ENCODE measurements at places on chromosomes 11 and 22.

DNA sequence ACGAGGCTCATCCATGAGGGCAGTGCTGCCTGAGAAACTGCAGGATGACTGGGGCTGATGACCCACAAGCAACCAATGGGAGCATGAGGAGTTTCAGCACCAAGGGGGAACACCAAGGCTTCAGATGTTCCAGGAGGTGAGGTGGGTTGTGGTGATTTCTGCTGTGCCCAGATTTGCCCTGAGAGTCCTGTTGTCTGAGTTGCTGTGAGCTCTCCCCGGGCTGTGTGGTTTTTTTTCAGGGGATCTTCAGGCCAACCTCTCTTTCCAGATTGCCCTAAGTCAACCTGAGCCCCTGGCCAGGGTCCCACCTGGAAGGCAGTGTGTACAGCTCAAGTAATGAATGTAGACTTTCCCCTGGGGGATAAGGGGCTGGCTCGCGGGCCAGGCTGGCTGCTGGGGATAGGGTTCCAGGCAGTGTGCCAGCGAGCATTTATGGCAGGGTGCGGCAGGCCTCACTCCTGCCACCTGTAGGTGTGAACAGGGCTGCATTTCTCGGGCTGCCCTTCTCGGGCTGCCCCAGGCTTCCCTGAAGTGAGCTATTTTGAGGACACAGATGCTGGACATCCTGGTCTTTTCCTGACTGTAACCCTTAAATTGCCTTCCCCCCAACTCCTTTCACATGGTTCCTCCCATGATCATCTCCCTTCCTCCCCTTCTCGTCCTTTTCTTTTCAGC is 9.8 kb downstream of the SLC22A6 start:
- DNase-seq, result no peak
- H3K36me3 ChIP-seq, result no peaks in the 10 kb centered on the region
- H3K4me1 ChIP-seq, result no peaks in the 10 kb centered on the region

- DNase-seq, result no peak
- no peak overlapping the region for H3K4me3 ChIP-seq
- H3K36me3 ChIP-seq, result no peaks in the 10 kb centered on the region
- no peaks in the 10 kb centered on the region for H3K4me1 ChIP-seq
These were observed 232.6 kb downstream of the FAT3 start for GRCh38 chr11:92457250-92457649.

DNA sequence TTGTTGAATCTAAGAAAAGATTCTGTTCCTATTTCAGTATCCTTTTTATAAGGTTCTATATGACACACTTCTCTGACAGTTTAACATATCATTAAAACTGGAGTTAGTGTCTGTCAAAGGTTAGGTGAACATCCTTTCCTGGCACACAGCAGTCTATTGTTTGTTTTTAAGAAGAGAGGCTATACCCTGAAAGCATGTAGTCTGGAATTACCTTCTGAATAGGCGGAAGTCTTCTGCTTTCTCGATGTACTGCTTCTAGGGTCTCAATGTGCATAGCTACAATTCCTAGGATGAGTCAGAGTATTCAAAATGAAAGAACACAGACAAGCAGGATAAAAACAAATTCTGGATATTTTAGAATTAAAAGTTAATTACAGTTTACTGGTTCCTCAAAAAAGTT is 188.6 kb downstream of the SWAP70 start:
- no peaks in the 10 kb centered on the region for H3K27me3 ChIP-seq
- H3K36me3 ChIP-seq, result no peaks in the 10 kb centered on the region

GRCh38 chr11:112610494-112610893 is 349.8 kb upstream of the PLET1 start:
- no peak for DNase-seq
- H3K4me3 ChIP-seq, result no peak overlapping the region
- peaks cover 31% of the 10 kb centered on the region for H3K4me1 ChIP-seq
- H3K27me3 ChIP-seq, result no peaks in the 10 kb centered on the region
- no peaks in the 10 kb centered on the region for H3K36me3 ChIP-seq

- DNase-seq, result no peak
- H3K4me3 ChIP-seq, result no peak overlapping the region
- no peak overlapping the region for H3K27ac ChIP-seq
- H3K27me3 ChIP-seq, result no peaks in the 10 kb centered on the region
- no peaks in the 10 kb centered on the region for H3K4me1 ChIP-seq
- no peaks in the 10 kb centered on the region for H3K36me3 ChIP-seq
These were observed 167.2 kb upstream of the ZBED5 start for GRCh38 chr11:11025087-11025486.

- DNase-seq, result no peak
- no peak overlapping the region for H3K4me3 ChIP-seq
- H3K36me3 ChIP-seq, result no peaks in the 10 kb centered on the region
- no peaks in the 10 kb centered on the region for H3K4me1 ChIP-seq
These were observed 21.8 kb downstream of the MS4A4E start for GRCh38 chr11:60221181-60221580.

GRCh38 chr11:64694821-64695365 is 28.1 kb downstream of the NRXN2 start:
- H3K36me3 ChIP-seq, result no peaks in the 10 kb centered on the region
- DNase-seq, result no peak
- peaks cover 96% of the 10 kb centered on the region for H3K27me3 ChIP-seq
- H3K27ac ChIP-seq, result no peak overlapping the region
- H3K4me3 ChIP-seq, result no peak overlapping the region

GRCh38 chr11:102287964-102288724 is 29.1 kb upstream of the BIRC3 start:
- H3K27ac ChIP-seq, result no peak overlapping the region
- H3K27me3 ChIP-seq, result no peaks in the 10 kb centered on the region
- DNase-seq, result peak; percentile 67
- H3K4me3 ChIP-seq, result no peak overlapping the region
- H3K4me1 ChIP-seq, result peaks cover 24% of the 10 kb centered on the region
- no peaks in the 10 kb centered on the region for H3K36me3 ChIP-seq
